ENCODE measurements at places on chromosomes 11 and 22.
A peak's percentile ranks its signal among the peaks of the same experiment; 100 is the strongest.

DNA sequence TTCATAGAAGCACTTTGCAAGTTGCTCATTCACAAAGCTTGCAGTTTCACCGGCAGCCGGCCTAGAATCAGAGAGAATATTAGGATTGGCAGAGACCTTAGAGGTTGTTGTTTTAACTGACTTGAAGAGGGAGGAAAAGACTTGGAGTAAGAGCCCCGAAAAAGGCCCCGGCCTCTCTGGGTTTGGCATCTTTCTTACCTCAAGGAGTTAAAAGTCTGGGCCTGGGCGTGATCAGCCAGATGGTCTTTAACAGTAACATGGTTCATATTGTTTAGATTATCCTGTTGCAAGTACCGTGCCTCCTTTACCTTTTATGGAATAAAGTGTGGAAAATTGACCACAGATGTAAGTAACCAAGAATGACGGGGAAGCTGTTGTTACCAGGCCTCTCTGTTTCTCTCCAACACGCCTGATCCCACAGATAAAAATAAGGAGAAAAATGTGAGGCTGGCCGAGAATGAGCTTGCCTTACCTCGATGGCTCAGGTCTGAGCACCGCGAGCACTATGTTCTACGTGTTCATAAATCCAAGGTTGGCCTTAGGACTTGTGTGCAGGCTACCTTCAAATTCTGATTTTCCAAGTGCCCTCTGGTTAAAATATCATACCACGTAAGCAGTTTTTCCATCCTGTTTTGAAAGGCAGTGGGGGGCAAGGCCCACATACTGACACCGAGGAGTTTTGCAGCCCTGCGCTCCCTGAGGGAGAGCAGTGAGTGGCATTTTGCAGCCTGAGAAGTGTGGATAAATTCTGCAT lies 56.4 kb downstream of the PARVA start:
- DNase-seq = no peak

GRCh38 chr11:113949891-113950290 lies 25.0 kb upstream of the HTR3A start:
- DNase-seq = no peak

DNA sequence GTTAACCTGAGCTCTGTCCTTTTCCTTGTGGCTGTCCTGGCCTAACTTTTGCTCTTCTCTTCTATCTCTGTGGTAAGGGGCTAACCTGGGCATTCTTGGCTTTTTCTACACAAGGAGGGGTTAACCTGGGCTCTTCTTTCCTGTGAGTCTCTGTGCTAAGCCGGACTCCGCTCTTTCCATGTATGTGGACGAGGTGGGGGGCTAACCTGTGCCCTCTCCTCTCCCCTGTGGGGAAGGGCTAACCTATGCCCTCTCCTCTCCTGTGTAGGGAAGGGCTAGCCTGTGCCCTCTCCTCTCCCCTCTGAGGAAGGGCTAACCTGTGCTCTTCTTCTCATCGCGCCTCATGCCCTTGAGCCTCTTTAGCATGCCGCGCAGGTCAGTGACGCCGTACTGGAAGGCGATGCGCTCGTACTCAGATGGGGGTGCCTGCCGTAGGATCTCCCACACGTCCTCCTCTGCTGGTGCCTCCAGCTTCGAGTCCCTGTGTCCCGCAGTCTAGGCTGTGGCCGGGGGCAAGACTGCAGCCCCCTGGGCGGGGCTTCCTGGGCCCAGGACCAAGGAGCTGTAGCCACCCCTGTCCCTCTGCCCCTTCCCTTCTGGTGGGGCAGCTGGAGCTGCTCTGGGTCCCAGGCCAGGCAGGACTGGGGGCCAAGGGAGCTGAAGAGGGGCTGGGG lies 6.5 kb downstream of the MYBPC3 start:
- DNase-seq = no peak

GRCh38 chr11:75205564-75206020 lies 35.0 kb upstream of the TPBGL start:
- no peak for DNase-seq

- no peak for DNase-seq
These were observed 115.0 kb downstream of the GGTLC2 start for GRCh38 chr22:22759371-22759770.

DNA sequence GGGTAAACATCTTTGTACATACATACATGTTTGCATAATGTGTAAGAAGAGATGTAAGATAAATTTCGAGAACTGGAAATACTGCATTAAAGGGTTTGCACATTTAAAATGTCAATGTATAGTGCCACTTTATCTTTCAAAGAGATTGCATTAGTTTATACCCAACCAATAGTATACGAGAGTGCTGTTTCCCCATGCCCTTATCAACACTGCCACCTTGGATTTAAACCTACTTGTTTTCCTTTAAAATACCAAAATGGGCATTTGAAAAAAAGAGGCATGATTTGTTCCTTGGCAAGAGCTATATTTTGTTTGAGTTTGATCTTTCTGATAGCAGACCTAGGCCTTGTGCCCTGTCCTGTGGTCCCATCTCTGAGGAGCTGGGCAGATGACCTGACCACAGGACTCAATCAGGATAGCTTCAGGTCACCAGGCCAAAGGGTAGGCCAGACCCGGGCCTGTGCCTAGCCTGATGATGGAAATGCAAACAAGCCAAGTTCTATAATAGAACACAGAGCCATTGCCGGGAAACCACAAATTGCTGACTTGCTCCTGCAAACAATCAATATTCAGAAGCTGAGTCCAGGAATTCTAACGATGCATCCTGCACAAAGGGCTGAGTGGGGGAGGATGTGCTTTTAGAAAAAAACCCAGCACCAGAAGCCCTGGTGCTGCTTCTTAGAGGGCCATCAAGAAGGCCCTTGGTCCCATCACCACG lies 16.9 kb upstream of the ALG8 start:
- no peak for DNase-seq

DNA sequence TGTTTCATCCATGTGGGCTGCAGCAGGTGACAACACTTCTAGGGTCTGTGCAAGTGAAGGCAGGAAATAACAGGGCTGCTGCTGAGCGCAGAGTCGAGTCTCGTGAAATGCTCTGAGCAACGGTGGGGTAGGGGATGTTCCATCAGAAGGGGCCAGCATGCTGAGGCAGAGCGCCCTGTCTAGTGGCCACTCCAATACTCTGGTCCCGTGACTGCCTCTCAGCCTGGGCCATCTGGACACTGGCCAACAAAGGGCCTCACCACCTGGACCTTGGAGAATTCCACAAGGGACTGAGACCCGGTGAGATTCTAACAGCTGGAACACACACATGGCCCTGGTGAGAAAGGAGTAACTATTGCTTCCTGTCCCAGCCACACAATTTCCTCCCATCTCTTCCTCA lies 375.7 kb downstream of the SHANK2 start:
- DNase-seq = no peak

GRCh38 chr11:60504219-60504905 lies 10.8 kb upstream of the MS4A13 start:
- no peak for DNase-seq

GRCh38 chr11:101043940-101044339 lies 85.7 kb downstream of the PGR start:
- DNase-seq = no peak

GRCh38 chr11:128481135-128481534 lies 106.2 kb downstream of the ETS1 start:
- DNase-seq = peak; percentile 29

GRCh38 chr11:23078289-23078971 lies 218.2 kb upstream of the CCDC179 start:
- peak; percentile 23 for DNase-seq

- peak; percentile 34 for DNase-seq
These were observed 133.4 kb downstream of the DCDC1 start for GRCh38 chr11:31236143-31236542.

- no peak for DNase-seq
These were observed 80.5 kb upstream of the LINC01488 start for GRCh38 chr11:69400771-69401590.

GRCh38 chr11:48142889-48143288 lies 73.7 kb upstream of the OR4B1 start:
- DNase-seq = no peak

- no peak for DNase-seq
These were observed 1.3 kb upstream of the B4GALNT4 start for GRCh38 chr11:367956-368413.

GRCh38 chr11:10858439-10859325 lies 829 bp upstream of the ZBED5 start:
- DNase-seq = peak; percentile 57

- peak; percentile 37 for DNase-seq
These were observed 31.9 kb downstream of the FLI1 start for GRCh38 chr11:128725630-128726319.

All from epithelial cell of esophagus (primary cell).